ENCODE measurements at places on chromosomes 11 and 22.

- DNase-seq, result no peak
Observed at GRCh38 chr11:67663532-67664212, 10.8 kb downstream of the ALDH3B2 start.

DNA sequence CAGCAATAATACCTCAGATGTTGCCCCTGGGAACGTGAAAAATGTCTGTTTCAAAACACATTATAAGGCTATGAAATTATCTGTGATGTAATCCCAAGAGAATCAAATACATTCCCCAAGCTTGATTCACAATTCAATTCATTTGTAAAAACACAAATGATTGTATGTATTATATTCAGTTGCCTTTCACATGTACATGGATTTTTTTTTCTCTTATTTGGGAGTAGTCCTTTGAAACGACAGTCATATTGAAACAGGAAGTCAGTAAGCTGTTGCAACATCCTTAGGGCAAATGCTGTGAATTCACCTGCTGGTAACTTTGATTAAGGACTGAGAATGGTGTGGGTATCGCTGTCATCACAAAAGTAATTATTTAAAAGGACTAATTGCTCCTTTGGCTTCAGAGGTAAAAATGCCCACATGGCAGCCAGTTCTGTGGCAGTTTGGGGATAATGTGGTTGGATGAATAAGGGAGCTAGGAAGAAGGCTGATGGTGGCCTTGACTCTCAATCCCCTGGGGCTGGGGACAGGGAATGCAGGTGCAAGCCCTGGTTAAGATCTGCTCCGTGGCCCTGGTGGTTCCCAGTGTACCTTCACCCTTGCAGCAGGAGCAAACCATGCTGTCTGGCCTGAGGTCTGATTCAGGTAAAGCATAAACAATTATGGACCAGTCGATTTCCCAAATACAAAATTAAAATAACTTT is 13.2 kb downstream of the EHF start:
- DNase-seq, result no peak

- no peak for DNase-seq
Observed at GRCh38 chr11:112734207-112734606, 227.0 kb upstream of the NCAM1 start.

GRCh38 chr22:39997939-39998726 is 3.4 kb downstream of the FAM83F start:
- no peak for DNase-seq

DNA sequence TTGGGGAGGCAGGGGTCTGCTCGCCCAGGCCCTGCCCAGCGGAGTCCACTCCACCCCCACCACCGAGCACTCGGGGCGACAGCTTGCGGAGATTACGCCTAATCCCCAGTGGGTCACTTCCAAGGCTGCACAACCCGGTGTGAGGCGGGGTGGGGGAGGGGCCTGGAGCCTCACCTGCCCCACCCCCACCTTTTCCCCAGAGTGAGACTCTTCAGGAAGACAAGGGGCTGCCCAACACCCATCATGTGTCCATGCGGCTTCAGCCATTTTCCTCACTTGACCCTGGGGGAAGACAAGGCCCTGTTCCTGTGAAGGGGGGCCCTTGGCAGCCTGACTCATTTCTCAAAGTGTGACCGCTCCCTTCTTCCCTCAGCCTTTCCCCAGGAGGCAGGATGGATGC is 12.5 kb downstream of the SYNGR1 start:
- no peak for DNase-seq

GRCh38 chr11:7858006-7858405 is 61.3 kb upstream of the OR5P2 start:
- DNase-seq, result no peak

Data from stimulated activated CD4-positive, alpha-beta T cell treated with anti-CD3 and anti-CD28 coated beads, TNF-alpha, amount 100 ng/mL, for 24 hours (primary cell).